Caki2 (cell line): ENCODE measurements at places on chromosomes 6 and 20.

- no peak for DNase-seq
These were observed 148.1 kb downstream of the CEBPB start for GRCh38 chr20:50338479-50339391.

DNA sequence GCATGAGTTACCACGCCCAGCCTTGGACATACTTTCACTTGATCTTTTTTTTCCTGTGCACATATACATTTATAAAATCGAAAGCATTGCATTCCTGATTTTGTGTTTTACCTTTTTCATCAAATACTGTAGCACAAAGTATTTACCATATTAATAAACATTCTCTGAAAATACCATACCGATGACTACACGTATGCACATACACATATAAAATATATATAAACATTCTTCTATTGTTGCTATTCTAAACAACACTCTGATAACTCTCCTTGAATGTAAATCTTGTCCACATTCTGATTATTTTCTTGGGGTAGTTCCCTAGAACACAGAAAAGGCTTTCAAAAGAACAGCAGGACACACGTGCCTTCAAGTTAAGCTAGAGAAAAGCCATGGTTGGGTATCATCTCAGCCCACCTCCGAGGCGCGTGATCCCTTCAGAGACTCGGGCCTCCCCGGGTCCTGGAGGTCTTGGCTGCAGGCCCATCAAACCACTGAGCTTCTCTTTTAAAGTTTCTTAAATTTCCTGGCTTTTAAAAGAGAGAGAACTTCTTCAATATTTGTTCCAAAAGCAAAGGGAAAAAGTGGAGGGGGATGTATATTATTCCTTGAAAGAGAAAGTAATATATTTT, 198.1 kb downstream of the MYLK4 start:
- DNase-seq = no peak

GRCh38 chr6:147135211-147135681, 69.0 kb upstream of the STXBP5 start:
- DNase-seq = no peak

DNA sequence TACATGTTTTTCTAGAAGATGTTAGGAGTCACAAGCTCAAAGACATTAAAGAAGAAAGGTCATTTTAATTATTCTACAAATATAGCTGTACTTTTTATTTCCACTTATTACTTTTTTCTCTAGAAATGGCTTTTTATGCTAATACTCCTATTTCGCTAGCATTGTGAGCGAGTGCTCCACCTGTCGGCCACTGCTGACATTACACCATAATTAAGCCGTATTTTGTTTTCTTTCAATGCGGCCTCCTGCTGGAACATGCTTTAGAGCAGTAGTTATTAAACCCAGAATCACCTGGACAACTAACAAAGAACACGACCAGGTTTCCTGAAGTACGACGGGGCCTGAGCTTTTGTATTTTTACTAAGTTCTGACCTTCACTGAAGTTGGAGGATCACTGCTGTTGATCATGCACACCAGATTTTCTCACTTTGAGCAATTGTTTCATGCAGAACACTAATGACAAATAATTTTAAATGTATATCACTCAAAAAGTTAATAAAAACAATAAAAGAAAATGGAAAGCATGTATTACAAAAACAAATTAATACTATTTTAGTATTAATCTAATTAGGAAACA, 74.1 kb upstream of the PAK5 start:
- DNase-seq = peak; percentile 43

DNA sequence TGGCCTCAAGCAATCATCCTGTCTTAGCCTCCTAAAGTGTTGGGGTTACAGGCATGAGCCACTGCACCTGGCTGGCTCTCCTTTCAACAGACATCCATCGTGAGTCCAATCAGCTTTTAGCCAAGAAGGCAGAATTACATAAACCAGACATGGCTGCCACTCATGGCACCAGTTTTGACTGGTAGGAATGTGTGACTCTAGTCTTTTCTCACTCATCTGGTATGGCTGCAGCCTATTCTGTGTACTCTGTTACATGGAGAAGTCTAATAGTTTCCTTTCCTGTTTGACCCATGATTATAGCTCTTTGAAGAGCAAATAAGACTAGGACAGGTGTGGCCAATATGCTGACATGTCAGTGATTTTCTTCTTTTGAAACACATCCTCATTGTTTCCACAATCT, 27.0 kb upstream of the RNF144B start:
- no peak for DNase-seq

GRCh38 chr20:38130687-38131587, 34.1 kb downstream of the TGM2 start:
- DNase-seq = no peak

- no peak for DNase-seq
These were observed 55.3 kb downstream of the DNAAF9 start for GRCh38 chr20:3352202-3352601.

GRCh38 chr6:37236921-37237320, 20.7 kb upstream of the TBC1D22B start:
- DNase-seq = peak; percentile 14

DNA sequence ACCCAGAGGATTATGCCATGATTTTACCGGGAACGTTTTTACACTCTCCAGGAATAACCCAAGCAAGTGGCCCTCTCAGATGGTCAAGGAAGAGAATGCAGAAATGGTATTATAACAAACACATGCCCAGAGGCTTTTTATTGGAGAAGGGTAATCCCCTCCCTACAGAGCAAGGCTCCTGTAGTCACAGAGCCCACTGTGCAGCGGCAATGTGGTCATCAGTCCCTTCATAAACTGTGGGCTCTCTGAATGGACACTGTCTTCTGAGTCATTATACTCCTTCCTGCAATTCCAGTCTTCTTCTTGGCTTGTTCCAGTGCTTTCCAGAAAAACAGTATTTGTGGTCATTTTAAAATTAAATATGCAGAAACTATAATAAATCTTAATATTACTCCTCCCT, 74.7 kb downstream of the LAMA4 start:
- DNase-seq = no peak

- no peak for DNase-seq
These were observed 78.3 kb downstream of the AKAP7 start for GRCh38 chr6:131213501-131213990.

GRCh38 chr6:166087852-166088251, 79.8 kb downstream of the TBXT start:
- no peak for DNase-seq
